Fibroblast of gingiva (primary cell): ENCODE measurements at places on chromosomes 6 and 20.

DNA sequence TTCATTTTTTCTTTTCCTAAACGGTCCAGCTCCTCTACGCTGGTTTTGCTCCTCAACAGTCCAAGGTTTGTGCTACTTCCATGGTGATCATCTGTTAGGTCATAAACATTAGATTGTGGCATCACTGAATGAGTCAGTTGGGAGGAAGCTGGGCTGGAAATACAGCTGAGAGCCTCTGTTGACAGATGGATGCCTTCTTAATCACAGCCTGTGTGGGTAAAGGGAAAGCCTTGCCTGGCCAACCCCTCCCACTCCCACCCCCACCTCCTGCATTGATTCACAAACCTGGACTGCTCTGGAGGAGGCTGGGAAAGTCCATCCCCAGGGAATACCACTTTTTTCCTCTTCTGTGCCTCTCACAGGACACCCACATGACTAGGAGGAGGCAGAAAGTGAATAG lies 180.6 kb upstream of the CCN2 start:
- peak; percentile 93 for DNase-seq

DNA sequence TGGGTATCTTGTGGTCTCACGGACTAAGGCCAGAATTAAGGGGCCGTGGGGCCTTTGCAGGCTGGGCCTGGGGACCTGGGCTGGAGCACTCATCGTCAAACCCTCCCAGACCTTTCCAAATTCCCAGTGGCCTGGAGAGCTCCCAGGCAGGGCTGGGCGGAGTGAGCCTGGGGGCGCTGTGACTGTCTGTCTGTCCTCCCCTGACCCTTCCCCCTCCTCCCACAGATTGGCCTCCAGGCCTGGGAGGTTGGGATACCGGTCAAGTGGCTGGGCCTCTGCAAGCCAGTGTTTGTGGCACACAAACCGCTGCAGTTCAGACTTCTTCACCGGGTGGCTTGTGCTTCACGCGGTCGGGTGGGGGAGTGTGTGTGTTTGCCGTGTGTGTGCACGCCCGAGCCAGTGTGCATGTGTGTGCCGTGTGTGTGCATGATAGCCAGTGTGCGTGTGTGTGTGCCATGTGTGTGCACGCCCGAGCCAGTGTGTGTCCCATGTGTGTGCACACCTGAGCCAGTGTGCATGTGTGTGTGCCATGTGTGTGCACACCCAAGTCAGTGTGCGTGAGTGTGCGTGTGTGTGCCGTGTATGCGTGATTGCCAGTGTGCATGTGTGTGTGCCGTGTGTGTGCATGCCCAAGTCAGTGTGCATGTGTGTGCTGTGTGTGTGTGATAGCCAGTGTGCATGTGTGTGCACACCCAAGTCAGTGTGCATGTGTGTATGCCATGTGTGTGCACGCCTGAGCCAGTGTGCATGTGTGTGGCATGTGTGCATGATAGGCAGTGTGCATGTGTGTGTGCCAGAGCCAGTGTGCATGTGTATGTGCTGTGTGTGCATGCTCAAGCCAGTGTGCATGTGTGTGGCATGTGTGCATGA lies 6.3 kb downstream of the RBBP8NL start:
- no peak for DNase-seq

DNA sequence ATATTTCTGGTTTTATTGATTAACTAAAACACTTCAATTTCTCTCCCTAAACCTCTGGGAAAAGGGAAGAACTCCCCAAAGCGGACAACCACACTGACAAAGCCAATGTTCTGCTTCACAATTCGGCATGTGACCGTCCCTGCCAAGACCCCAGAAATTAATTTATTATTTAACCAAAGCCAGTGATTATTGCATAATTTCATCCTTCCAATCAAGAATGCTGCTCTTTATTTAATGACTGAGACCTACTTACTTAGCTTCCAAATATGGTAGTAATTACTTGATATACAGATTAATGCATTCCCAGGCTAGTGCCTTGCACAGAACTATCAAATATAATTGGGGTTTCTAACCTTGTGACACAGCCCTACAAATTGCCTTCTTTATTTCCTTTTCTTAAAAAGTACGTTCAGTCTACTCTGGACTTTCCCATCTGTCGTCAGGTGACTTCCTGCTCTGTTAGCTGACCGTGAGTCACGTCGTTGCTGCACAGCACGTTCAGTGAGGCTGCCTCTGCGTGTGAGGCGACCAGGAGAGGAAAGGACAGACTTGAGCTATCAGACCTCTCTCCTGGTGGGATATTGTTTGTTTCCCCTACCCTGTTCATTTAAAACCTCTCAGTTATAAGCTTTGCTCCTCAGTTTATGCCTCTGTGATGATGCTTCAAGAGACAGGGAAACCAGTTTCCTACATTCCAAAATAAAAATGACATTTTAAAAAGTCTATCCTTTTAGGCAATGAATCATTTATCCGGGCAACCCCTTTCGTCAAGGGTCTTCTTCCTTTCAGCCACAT lies 55.7 kb upstream of the TNFAIP3 start:
- DNase-seq = peak; percentile 74

- DNase-seq = peak; percentile 23
Measured at GRCh38 chr6:8043221-8043620, 21.0 kb downstream of the BLOC1S5 start.

- no peak for DNase-seq
Measured at GRCh38 chr6:170433163-170434116, 119.7 kb downstream of the PSMB1 start.

GRCh38 chr6:145743332-145743731 lies 8.0 kb upstream of the EPM2A start:
- DNase-seq = no peak

- no peak for DNase-seq
Measured at GRCh38 chr6:138155443-138155842, 6.3 kb upstream of the ARFGEF3 start.

DNA sequence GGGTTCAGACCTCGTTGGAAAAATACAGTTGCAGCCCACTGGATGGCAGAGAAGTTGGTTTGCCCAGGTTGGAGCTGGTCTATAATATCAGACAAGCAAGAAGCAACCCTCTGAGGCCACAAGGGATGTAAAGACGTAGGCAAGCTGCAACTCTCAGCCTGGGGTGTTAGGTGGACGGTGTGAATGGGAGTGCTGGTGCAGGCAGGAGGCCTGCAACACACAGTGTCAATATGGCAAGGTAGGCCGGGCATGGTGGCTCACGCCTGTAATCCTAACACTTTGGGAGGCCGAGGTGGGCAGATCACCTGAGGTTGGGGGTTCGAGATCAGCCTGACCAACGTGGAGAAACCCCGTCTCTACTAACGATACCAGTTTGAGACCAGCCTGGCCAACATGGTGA lies 10.5 kb downstream of the VPS16 start:
- DNase-seq = no peak

GRCh38 chr6:51480040-51480439 lies 607.4 kb downstream of the PKHD1 start:
- DNase-seq = no peak

DNA sequence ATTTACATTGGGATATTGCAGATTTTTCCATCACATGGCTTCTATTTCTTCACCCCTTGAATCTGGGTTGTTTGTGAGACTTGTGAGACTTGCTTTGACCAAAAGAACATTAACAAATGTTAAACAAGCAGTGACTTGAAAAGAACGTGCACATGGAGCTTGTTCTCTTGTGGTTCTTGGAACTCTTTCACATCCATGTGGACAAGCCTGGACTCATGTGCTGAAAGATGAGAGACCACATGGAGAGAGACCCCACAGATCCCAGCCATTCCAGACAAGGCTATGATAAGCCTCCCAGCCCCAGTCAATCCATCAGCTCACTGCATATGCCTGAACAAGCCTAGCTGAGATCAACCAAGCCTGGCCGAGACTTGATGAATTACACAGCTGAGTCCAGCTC lies 1365.7 kb upstream of the GJE1 start:
- DNase-seq = peak; percentile 11

DNA sequence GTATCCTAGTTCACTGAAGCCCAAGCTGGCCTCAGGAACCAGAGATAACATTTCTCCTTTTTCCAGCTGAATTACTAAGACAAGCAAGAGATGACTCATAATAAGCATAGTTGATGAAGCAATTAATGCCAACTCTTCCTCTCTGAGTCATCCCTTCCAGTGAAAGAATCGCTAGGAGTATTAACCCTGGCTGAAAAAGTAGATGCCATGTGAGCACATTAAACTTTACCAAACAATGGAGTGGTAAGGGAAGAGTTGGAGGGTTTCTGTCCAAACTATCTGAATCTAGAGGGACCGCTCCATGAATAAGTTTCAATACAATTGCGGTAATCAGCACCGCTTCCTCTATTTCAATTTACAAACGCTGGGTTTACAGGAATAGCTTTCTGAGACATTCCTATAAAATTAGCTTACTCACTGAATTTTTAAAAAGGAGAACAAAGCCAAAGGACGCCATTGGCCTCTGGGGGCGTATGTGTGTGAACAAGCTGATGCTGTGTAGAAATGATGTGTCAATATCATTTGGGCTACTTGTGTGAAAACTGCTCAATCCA lies 48.3 kb downstream of the ATXN1 start:
- DNase-seq = peak; percentile 88

- no peak for DNase-seq
Measured at GRCh38 chr6:134005800-134006199, 46.6 kb downstream of the SLC2A12 start.

DNA sequence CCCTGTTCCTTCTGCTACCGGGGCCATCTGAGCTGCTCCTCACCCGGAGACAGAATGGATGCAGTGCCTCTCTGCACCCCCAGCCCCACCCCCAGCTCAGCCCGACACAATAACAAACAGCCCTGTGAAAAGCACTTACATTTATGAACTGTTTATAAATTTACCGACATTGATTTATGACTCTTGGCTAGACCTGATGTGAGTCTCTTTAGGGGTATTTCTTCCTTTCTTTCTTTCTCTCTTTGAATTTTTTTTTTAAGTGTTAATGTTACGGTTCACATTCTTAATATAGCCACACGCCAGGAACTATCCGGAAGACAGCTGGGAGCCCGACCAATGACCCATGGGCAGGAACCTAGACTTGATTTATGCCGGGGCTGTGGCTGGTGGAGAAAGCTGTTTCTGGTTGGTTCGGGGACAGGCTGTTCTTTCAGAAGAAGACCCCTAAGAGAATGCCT lies 266.3 kb downstream of the CDC5L start:
- DNase-seq = no peak

GRCh38 chr6:145668844-145669243 lies 66.5 kb downstream of the EPM2A start:
- no peak for DNase-seq

DNA sequence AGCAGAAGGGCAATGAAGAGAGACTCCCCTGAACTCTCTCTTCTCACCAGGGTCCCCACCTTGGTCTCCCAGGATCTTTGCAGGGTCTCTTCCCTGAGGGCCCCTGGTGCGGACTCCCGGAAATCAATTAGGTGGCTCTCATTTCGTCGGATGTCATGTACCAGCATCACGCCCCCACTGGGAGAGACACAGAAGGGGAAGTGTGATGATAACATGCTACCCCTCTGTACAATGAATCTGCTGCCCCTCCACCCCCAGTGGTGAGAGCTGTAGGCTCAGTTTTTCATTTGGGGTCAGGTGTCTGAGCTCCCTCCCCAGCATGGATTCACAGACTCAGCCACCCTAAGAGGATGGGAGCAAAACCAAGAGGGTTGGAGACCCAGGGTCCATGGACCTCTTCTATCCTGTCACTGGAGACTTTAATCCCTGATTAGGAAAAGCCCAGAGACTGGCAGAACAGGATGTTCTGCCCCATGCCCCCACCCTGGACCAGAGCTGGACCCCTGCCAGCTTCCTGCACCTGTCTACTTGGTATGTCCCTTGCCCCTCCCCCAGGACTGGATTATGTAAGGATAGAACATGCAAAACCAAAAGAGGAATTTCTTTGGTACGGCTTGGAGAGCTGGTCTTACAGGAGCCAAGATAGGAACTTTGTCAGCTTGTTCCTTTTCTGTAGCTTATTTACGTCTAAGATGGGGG lies 11.1 kb downstream of the GGT7 start:
- DNase-seq = no peak

- no peak for DNase-seq
Measured at GRCh38 chr6:152716322-152716721, 18.6 kb downstream of the MYCT1 start.

- DNase-seq = no peak
Measured at GRCh38 chr6:1499777-1500176, 109.9 kb upstream of the FOXC1 start.

GRCh38 chr6:146445233-146445632 lies 98.4 kb upstream of the RAB32 start:
- no peak for DNase-seq

DNA sequence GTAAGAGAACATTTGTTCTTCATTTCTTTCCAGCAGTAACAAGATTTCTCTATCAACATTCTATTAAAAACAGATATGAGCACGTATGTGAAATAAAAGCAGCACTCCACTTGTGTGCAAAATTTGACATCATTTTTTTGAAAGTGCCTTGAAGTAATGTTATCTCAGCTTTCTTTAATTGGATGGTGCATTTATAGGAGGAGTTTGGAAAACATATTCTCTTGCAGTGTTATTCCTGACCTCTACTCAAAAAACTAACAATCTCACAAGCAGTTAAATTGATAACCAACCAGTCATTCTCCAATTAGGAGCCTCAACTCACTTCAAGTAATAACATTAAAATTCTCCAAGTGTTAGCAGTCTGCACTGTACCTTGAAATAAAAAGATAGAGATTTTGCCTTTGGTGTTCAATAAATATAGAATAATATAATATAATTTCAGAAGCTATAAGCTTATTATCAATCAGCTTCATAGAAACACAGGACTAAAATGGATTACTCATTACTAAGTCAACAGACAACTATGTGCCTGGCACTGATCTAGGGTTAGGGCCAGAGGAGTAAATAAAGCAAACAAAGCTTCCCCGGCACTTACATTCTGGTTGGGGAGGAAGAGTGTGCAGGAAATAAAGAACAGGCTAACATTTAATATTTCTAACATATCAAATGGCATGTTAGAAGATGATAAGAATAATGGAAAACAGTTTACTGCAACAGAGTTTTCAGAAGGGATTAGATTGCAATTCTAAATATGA lies 149.0 kb upstream of the SGK1 start:
- peak; percentile 34 for DNase-seq

GRCh38 chr6:125944434-125944816 lies 12.1 kb upstream of the HINT3 start:
- peak; percentile 72 for DNase-seq

GRCh38 chr6:118316796-118317384 lies 231.2 kb upstream of the PLN start:
- DNase-seq = no peak

DNA sequence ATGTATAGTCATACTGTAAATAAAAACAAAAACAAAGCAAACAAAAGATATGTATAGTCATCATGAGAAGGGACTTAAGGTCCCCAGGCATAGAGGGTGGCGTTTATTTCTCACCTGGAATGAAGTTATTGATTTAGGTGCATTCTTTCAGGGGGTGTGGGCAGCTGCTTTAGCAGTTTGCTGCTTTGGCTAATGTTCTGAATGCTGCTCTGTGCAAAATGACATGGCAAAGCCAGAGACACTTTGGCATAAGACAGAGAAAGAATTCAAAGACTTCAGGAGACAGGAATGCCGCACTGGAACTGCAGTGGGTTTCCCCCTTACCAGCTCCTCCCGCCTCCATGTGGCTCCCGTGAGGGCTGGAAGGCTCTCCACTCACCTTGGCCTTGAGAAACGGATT lies 36.4 kb upstream of the NELFCD start:
- no peak for DNase-seq
